Activated CD4-positive, alpha-beta T cell treated with anti-CD3 and anti-CD28 coated beads for 48 hours (primary cell): ENCODE measurements at places on chromosomes 6 and 20.

DNA sequence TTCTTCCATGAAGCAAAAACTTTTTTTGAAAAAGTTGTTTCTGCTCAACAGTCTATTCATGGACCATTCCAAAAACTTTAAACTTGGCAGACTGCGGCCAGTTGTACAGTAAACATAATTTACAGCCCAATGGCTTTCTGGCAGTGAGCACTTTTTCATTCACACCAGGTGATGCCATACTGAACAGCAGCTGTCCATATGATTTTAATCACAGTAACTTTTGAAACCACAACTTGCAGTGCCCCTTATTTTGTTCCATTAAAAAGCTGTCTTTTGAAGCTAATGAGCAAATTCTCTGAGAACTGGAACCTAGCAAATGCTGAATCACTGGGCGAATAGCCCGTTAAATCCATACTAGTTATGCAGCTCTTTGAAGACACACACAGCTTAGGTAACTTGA is 576.6 kb downstream of the PTPRT start:
- no peak for DNase-seq

DNA sequence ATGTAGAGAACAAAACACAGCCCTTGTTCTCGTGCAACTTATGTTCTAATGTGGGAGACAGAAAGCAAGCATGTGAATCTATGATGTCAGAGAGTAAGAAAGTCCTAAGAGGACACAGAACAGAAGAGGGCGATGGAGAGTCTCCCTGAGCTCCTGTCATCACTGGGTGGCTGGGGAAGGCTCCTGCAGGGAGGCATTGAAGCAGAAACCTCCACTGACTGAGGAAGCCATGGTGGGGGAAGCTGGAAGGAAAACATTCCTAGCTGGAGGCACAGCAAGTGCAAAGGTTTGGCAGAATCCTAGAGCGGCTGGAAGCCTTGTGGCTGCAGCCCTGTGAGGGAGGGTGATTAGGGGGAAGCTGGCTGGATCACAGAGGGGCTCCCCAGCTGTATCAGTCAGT is 248.0 kb downstream of the CDH26 start:
- no peak for DNase-seq

DNA sequence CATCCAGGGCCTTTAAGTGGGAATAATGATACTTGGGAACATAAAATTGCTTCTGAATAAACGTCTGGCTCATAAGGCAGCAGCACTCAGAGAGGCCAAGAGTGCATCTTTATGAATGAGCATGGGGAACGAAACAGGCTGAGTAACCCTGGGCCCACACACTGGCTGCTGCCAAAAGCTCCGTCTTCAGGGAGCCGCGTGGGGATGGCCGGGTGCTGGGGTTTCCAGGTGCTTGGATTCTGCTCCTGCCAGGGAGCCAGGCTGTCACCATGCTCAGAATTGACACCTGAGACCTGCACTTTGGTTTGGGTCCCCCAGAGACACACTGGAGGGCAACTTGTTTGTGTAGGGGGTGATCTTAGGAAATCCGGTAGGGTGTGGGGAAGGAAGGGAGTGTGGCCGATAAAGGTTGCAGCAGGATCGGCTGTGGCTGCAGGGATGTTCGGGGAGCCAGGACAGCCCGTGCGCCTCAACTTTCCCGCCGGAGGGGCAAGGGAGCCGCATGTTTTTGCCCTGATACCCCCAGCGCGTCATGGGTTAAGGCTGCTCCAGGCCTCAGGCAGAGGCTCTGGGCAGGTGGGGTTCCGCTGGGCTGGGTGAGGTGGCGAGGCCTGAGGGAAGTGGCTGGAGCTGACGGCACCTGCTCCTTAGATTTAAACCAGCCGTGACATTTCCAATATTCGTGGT is 101.8 kb downstream of the YTHDF1 start:
- no peak for DNase-seq

GRCh38 chr20:2619961-2620595 is 32.4 kb upstream of the NOP56 start:
- no peak for DNase-seq

DNA sequence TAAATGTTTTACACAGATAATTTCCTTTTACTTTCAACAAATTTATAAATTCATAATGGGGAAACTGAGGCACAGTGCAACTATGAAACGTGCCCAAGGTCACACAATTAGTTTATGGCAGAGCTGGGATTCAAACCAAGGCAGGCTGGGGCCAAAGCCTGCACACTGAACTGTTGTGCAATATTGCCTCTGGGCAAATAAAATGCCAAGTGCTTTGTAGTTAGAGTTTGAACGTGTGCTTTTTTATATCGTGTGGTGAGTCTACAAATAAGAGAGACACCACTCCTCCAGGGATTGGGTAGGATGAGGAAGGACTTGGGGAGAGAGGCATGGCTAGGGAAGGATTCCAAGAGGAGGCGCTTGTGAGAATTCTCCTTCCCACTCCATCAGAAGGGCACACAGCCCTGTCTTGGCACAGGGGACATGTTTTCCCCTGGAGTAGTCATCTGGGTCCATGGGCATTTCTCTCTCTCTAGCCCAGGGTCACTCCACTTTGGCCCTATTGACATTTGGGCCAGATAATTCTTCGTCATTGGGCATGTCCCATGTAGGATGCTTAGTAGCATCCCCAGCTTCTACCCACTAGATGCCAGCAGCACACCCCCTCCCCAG is 2.8 kb upstream of the CDH22 start:
- no peak for DNase-seq

DNA sequence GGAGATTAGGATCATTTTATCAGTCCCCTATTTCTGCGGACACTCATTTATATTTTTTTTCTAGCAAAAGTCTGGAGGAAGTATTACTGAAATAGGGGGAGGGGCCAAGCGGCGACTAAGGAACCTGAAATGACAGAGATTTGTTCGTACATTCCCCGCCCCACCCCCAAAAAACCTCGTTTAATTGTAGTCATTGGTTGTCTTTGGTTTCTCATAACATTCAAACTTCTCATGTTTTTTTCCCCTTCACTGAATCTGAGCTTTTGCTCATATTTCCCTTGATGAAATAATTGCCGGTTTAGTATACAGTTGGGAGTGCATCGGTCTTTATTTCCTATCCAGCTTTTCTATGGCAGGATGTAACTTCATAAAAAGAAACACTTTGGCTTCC is 768 bp upstream of the FYN start:
- peak; percentile 83 for DNase-seq

GRCh38 chr6:70289299-70289698 is 13.6 kb downstream of the COL9A1 start:
- DNase-seq: no peak

GRCh38 chr6:6604566-6604965 is 16.0 kb downstream of the LY86 start:
- DNase-seq: no peak

DNA sequence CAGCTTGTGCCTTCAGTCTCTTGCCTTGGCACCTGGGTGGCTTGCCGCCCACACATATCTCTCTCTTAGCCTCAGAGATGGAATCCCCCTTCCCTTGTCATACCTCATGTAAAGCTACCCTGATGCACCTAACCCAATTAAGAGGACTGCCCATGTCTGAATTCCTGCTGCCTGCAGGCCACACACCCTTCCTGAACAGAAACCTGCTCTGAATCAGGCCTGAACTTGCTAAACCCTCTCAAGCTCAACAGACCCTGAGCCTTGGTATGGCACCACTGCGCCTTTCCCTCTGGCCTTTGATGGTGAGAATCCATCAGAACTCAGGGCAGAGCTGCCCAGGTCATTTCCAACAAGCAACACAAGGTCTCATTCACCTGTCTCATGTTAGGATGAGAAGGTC is 5.2 kb downstream of the RAET1G start:
- no peak for DNase-seq

DNA sequence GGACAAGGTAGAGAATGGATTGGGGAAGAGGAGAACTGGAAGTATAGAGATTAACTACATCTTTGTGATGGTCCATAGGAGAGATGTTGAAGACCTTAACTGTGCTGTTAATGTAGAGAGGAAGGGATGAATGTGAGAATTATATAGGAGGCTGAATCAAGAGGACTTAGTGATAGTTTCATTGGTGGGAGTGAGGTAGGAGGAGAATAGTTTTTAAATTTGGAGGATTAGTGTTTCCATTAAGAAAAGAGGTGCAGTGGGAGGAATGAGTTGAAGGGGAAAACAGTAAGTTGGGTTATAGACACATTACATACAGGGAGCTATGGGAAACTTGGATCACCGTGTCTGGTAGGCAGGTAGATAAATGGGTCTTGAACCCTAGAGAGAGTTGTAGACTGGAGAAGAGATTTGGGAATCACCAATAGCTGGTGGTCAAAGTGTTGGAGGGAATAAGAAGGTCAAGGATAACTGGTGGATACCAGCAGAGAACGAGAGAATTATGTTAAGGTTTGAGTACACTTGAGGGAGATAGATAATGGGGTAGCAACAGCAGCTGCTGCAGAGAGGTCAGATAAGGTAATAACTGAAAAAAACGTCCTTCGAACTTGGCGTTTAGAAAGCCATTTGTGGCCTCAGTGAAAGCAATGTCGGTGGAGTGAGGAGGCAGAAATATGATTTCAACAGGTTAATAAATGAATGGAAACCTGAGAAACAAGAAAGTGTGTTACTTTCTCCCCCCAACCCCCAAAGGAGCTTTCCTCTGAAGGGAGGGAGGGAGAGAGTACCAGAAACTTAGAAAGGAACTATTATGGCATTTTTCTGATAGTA is 3.1 kb downstream of the C6orf89 start:
- no peak for DNase-seq

DNA sequence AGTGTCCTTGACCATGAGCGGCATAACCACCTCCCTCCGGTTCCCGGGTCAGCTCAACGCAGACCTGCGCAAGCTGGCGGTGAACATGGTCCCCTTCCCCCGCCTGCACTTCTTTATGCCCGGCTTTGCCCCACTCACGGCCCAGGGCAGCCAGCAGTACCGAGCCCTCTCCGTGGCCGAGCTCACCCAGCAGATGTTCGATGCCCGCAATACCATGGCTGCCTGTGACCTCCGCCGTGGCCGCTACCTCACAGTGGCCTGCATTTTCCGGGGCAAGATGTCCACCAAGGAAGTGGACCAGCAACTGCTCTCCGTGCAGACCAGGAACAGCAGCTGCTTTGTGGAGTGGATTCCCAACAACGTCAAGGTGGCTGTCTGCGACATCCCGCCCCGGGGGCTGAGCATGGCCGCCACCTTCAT is 4.9 kb downstream of the TUBB1 start:
- DNase-seq: no peak

- DNase-seq: no peak
Observed at GRCh38 chr6:43510827-43511163, 649 bp upstream of the LRRC73 start.

- DNase-seq: no peak
Observed at GRCh38 chr20:10728873-10729670, 55.3 kb upstream of the JAG1 start.

GRCh38 chr6:13711733-13712598 is at the start of gene RANBP9:
Gene RANBP9, minus strand, starts transcription at chr6:13711835. Its CDS starts 330 bp downstream, at chr6:13711505.
- peak; percentile 88 for DNase-seq

DNA sequence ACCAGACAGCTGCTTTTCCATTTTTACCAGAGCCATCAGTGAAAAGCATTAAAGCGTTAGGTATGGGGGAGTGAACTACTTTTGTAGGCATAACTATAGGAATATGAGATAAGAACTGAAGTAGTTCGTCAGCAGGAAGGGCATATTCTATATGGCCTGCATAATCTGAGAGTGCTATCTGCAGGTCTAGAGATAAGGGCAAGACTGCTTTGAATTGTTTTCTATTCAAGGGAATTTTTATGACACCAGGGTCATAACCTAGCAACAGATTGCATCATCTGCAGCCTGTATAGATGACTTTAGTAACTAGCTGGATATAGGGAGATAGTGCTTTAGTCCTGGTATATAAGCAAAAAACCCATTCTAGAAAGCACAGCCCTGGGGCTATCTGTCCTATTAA is 437.3 kb upstream of the HTR1E start:
- DNase-seq: no peak

DNA sequence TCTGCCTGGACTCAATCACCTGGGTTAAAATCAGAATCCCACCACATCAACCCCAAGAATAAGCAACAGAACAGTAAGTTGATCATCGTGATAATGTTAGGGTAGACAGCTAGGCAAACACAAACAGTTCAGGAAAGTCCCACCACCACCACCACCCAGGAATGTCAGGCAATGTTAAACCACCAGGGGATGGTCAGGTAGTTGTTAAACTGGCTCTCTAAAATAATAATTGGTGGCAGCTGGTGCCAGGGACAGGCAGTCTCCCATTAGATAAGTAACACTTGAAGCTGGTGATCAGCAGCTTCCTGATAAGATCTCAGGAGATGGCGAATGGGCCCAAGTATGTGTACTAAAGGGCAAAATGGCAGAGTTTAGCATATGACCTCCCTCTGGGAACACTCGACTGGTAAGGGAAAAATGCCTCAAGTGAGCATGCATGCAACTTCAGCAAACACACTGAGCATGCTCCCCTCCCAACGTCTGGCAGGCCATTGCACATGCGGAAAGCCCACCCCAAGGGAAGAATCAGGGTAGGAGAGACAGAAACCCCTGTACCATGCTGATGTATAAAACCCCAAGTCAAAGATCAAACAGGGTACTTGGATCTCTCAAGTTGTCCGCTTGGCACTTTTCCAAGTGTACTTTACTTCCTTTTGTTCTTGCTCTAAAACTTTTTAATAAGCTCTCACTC is 66.6 kb downstream of the IPCEF1 start:
- DNase-seq: no peak

DNA sequence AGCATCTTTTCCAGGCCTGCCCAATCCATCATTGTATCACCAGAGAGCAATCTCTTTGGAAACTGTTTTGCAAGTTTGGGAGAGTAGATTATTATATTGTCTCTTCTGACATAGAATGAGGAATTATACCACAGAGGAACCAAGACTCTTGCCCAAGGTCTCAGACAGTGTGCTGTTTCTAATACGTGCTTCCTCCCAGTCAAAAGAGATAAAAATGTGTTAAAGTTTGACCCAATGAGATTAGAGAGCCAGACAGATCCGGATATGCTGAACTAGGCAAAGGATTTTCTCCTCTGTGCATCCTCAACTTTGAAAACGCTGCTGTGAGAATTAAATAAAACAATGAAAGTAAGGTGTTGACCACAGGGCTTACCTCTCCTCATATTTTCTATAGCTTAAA is 18.6 kb upstream of the NT5E start:
- no peak for DNase-seq

DNA sequence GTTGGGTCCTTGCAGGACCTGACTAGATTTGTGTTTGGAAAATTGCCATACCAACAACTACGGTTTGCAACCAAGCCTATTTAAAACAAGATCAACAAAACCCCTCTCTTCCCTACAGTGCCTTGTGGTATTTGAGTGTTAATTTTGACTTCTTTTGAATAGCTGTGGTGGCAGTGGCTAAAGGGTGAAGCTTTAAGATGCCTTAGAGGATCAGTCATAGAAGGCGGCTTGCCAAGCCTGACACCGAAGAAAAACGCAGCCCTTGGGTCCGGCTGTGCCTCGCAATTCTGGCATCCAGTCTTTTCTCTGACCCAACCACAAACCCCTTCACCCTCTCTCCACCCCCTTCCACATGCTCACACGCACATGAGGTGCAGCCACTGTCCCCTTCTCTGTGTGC is 32.6 kb downstream of the BMP6 start:
- DNase-seq: no peak

- DNase-seq: no peak
Observed at GRCh38 chr6:22363714-22364239, 66.9 kb upstream of the PRL start.
